Epithelial cell of proximal tubule (primary cell): ENCODE measurements at places on chromosomes 3 and 15. TPM values are rescaled to one million over a fixed set of nuclear protein-coding genes. Genes with fewer than 3 reads are reported as not detected.

Gene BFSP2
- not detected in 2 replicates for total RNA-seq

- DNase-seq: no peak
Measured at GRCh38 chr3:62378311-62378789, 5.0 kb upstream of the FEZF2 start.

Gene TMEM207
- total RNA-seq: not detected in 2 replicates

Gene PRR20G
- not detected in 2 replicates for total RNA-seq

DNA sequence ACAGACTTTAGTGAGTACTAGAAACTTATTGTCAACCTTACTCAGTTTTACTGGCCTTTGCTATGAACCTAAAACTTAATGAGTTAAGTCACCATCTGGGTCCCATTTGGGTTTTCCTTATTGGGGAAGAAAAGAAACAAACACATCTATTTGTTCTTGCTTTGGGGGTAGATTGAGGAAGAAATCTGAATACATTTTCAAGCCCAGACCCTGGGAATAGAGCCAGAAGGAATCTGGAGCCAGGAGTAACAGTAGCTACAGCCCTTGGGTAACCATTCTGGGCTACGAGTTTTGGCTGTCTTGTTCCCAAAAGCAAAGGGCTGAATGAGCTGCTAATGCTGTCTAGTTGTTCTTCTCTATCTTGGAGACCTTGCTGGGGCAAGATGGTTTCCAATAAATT is 16.5 kb downstream of the SLC12A1 start:
- no peak for DNase-seq

DNA sequence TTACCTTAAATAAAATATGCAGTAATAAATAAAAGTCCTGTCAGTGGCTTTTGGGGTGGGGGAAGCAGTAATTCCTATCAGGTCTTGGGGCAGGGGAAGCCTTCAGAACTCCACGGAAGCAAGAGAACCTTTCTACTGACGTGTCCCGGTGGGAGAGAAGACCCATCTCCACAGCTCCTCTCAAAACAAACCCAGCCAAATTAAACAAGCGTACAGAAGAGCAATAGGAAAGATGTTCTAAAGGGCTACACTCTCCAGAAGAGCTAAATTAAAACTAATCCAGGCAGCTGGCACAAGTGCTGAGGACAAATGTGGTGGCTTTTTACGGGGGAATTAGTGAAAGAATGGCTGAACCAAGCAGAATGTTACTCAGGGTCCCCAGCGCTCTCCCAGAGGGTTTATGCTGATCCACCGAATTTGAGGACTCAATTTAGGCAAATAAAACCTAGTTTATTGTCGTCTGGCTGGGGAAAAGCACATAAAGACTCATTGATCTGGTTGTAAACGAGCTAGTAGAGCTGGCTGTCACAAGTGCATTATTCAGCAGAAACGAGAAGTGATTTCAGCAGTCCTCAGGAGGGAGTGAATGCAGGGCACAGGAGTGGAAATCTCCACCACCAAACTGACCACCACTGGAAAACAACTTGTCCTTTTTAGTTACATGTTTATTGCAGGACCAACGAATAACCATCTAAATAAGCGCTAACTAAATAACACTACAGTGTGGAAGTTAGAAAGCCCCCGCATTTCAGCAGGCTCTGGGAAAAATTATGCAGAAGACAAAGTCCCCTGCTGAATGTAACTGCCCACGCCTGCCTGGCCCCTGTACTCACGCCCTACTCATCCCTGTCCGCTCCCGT is 13.5 kb downstream of the BFSP2 start:
- DNase-seq: no peak

GRCh38 chr15:28109626-28110455 is 10.7 kb upstream of the OCA2 start:
- DNase-seq: no peak

GRCh38 chr3:64398006-64398405 is 172.7 kb upstream of the PRICKLE2 start:
- no peak for DNase-seq

DNA sequence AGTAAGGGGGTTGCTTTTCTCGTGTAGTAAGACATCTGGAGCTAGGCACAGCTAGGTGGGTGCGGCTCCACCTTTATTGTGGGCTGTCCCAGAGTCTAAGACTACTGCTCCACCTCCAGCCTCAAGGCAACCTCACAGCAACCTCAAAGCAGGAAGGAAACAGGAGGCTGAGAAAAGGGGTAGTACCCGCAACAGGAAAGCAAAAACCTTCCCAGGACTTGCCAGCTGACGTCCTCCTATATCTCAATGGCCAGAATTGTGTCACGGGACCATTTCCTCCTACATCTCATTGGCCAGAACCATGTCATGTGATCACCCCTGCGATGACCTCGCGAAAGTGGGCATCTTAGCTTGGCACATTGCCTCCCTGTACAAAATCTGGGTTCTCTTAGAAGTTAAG is 4.3 kb upstream of the GPR160 start:
- no peak for DNase-seq

Gene CCDC13
- total RNA-seq: 0.65 and 1.7 TPM in 2 replicates

Gene DUOX1
- total RNA-seq: 0.12 and 0.22 TPM in 2 replicates

DNA sequence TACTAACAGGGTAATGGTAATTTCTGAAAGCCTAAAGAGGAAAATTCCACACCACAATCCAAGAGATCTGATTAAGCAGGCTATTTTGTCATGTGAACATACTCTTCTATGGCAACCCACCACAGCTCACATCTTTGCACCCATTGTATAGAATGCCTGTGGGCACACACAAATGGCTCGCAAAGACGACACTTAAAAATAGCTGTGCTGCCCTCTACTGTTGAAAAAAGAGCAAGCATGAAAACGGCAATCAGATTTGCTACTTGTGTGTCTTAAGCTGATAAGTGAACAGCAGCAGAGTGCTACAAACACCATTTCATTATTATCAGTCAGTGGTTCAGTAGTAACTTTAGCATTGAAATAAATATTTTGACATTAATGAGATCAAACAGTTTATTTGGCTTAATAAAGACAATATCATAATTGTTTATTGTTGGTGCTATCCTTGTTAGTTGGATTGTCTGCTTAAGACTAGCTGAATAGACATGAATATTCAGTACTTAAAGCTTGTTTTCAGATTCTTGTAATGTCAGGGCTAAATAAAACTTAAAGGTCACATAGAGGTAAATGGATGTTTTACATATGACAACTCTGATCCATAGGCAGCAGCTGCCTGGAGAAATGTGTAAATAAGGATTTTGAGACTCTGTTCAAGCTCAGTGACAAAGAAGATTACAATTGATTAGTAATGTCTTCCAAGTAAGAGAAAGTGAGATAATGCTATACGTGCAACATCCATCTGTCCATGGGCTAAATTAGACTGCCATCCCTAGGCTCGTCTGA is 199.1 kb downstream of the LRRN1 start:
- DNase-seq: peak; percentile 3

DNA sequence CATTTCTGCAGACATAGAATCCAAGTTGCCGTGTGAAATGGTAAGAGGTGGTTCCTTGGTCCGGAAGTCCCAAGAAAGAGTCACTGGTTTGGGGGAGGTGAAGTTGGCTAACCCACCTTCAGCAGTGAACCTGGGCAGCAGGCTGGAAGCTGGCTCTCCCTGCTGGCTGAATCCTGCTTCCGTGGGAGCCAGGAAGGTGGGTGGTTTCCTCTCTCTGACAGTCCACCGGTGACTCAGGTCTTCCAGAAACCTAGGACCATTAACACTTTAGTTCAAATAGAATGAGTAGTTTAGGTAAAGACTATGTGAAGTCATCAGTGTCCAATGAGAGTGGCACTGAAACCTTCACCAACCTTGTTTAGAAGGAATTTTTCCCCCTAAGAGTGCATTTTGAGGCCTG is 87.4 kb upstream of the CACNA2D3 start:
- no peak for DNase-seq

Gene ATP13A5
- total RNA-seq: not detected in 2 replicates

DNA sequence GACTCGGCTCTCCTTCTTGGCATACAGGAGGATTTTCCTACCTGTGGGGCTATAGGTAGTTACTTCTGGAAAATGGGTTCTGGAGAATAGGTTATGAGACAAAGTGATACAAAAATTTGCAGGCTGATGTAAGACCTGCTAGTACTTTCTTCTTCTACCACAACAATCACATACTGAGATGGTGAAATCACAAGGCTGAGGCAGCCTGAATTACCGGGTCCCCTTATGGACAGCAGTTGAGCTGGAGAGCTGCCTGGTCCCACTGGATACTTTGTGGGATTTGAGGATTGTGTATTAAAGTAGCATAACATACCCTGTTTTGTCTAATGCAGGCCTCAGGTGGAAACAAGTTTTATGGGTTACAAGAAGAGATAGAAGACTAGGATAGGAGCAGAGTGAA is 86.5 kb upstream of the FAM98B start:
- DNase-seq: no peak

- DNase-seq: no peak
Measured at GRCh38 chr15:96052154-96052553, 278.3 kb upstream of the NR2F2 start.

Gene KAT2B
- total RNA-seq: 3.6 and 5.1 TPM in 2 replicates

DNA sequence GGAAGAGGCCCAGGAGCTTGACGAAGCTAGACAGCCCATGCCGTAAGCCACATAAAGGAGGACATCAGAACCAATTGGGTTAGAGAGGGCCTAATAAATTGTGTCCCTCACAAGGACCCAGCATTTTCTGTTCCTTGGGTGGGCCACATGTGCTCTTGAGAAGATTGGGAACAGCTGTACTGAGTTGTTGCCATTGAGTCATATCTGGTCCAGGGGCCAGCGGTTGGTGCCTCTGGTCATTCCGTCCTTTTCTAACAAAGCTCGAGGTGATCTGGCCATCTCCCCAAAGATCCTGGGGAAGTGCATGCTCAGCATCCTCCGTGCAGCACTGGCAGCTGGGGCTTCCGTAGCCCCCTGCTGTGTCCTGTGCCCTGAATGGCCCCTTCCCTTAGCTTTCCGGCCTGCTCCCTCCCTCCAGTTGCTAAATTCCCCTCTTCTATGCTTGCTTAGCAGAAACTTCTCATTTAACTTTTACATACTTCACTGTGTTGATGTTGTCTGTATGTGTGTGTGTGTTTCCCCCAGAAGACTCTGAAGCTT is 73.0 kb downstream of the EEFSEC start:
- DNase-seq: no peak

GRCh38 chr3:37291275-37291700 is 116.9 kb upstream of the LRRFIP2 start:
- no peak for DNase-seq

- DNase-seq: no peak
Measured at GRCh38 chr3:40583691-40584090, 58.9 kb downstream of the ZNF621 start.

DNA sequence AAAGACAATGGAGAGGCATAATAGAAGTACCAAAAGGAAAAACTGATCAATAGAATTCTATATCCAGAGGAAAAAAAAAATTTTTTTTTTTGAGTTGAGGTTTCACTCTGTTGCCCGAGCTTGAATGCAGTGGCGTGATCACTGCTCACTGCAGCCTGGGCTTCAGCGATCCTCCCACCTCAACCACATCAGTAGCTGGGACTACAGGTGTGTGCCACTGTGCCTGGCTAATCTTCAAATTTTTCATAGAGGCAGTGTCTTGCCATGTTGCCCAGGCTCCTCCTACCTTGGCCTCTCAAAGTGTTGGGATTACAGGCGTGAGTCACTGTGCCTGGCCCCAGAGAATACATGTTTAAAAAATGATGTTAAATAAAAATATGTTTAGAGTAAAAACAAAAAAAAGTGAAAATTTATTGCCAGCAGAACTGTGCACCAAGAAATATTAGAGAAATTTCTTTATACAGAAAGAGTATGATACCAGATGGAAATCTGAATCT is 154.3 kb upstream of the ZBTB20 start:
- no peak for DNase-seq

Gene SEC62
- 24.7 and 34.8 TPM in 2 replicates for total RNA-seq
